ENCODE measurements at places on chromosomes 3 and 15. TPM values are rescaled to one million over a fixed set of nuclear protein-coding genes. Genes with fewer than 3 reads are reported as not detected.

Gene CPLX3
- 57.8 TPM for total RNA-seq

Gene TAGLN3
- total RNA-seq = 5.3 TPM

- no peaks in the 10 kb centered on the region for H3K4me1 ChIP-seq
- no peak overlapping the region for H3K27ac ChIP-seq
- peaks cover 100% of the 10 kb centered on the region for H3K36me3 ChIP-seq
- no peaks in the 10 kb centered on the region for H3K27me3 ChIP-seq
Observed at GRCh38 chr3:138234401-138235179, 47.5 kb downstream of the ARMC8 start.

DNA sequence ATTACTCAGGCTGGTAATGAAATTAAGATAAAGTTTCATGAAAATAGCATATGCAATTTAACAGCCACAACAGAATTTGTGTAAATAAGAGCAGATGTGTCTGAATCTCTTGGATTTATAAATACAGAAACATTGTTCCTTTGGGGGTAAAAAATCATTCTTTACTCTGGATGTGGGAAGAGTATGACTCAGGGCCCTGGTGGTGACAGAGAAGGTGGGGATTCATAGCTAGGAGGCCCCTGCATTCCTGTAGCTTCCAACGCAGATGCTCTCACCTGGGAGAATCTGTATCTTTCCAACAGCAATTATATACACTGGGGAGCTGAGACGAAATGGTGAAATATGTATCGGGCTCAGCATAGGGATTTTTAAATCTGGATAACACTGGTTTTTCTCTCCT lies 167.6 kb upstream of the CADPS start:
- no peak overlapping the region for H3K4me3 ChIP-seq
- no peaks in the 10 kb centered on the region for H3K4me1 ChIP-seq
- H3K36me3 ChIP-seq = no peaks in the 10 kb centered on the region
- H3K27me3 ChIP-seq = no peaks in the 10 kb centered on the region
- H3K27ac ChIP-seq = no peak overlapping the region

DNA sequence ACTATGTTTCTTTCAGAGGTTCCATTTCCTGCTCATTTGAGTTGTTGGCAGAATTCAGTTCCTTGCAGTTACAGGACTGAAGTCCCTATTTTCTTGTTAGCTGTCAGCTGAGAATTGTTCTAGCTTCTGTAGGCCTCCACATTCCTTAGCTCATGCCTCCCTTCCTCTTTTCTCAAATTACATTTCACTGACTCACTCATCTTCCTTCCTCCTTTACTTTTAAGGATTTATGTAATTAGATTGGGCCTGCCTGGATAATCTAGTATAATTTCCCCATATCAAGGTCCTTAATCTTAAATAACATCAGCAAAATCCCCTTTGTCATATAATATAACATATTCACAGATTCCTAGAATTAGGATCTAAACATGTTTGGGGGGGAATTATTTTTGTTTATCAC lies 40.6 kb upstream of the RBMS3 start:
- no peak overlapping the region for H3K27ac ChIP-seq
- H3K36me3 ChIP-seq = no peaks in the 10 kb centered on the region
- H3K4me1 ChIP-seq = no peaks in the 10 kb centered on the region
- H3K27me3 ChIP-seq = no peaks in the 10 kb centered on the region
- no peak overlapping the region for H3K4me3 ChIP-seq
- no peak for DNase-seq

DNA sequence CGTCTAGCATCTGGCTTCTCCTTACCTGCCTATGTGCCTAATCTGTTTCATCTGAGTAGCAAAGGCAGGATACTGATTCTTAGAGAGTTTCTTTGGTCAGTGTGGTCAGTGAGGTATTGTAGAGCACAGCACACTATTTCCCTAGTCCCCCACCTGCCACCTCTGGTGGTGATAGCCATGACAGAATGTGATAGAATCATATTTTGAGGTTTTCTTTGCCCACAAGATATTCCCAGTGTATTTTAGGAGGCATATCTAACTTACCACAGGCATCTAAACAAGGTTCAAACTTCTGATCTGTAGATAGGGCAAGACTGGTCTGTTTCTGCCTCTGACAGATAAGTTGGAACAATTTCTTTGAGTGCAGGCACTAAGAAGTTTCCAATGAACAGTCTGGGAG lies 188.0 kb downstream of the SOX2 start:
- no peaks in the 10 kb centered on the region for H3K36me3 ChIP-seq
- no peak overlapping the region for H3K4me3 ChIP-seq
- no peak overlapping the region for H3K27ac ChIP-seq
- H3K4me1 ChIP-seq = no peaks in the 10 kb centered on the region
